ENCODE measurements at places on chromosomes 1 and 21.

DNA sequence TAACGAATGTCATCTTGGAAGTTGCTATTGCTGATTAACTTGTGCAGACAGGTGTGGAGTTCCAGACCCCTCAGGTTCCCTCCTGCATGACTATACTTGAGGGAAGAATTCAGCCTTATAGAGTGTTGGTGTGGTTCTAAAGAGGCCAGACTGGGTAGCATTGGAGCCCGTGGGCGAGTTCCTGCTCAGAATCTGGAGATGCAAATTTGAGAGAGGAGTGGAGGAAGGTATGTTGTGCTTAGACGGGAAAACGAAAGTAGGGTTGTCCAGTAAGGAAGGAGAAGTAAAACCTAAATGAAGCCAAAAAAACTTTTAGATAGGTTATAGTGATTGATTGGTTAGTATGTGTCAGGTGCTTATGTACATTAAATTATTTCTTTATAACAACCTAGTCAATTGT, 79.2 kb downstream of the ZNF326 start:
- DNase-seq, result no peak

GRCh38 chr1:3762151-3762872, 10.1 kb downstream of the CCDC27 start:
- no peak for DNase-seq

GRCh38 chr1:174818951-174819350, 180.8 kb upstream of the CACYBP start:
- DNase-seq, result no peak

GRCh38 chr1:37634244-37634991, at the start of gene RSPO1:
RSPO1 (minus strand) TSS chr1:37634892; CDS start chr1:37629661, 5,231 bp downstream.
- DNase-seq, result no peak

DNA sequence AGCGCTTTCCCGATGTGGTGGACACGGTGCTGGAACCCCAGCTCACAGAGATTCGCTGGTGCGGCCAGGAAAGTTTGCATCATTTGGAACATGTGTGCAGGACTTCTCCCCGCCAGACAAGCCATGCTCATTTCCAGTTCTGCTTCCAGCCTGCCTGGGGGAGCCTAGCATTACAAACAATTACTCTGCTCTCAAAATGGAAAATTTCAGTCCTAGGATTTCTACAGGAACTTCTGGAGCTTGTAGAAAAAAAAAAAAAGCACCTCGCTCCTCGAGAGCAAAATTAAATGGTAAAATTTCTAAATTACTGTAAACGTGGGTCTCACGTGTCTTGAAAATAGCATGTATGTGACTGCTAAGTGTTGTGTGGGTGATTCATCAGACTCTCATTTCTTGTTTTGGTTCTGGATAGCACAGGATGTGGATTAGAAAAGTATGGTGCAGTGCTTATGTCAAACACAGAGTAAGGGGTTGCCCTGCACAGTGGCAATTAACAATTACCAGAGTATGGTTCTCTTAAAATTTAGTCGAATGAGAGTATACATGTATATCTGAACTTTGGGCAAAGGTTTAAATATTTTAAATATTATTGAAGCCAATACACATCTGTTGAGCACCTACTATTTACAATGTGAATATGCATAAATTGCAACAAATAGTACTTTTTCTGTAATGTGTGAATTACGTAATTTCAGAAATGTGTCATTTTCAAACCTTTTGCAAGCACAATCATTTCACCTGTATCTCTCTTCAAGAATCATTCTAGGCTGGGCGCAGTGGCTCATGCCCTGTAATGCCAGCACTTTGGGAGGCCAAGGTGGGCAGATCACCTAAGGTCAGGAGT, 61.8 kb upstream of the PTGFRN start:
- no peak for DNase-seq

GRCh38 chr1:151147665-151148064, 1.2 kb upstream of the SEMA6C start:
- DNase-seq, result no peak

DNA sequence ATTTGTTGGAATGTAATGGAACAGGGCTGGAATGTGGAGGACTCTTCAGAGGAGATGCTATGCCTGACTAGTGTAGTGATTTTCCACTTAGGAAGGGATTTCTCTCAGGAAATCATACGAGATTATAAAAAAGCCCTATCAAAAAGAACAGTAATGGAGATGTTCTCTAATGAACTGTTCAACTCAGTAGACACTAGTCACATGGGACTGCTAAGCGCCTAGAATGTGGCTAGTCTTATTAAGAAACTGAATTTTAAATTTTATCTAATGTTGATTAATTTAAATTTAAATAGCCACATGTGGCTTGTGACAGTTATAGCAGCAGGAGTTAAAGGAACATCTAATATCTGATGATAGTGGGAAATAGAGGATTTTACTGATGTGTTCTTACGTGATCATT, 94.0 kb downstream of the SLC35F3 start:
- DNase-seq, result no peak

- DNase-seq, result no peak
Measured at GRCh38 chr1:55426156-55426555, 211.0 kb upstream of the USP24 start.

DNA sequence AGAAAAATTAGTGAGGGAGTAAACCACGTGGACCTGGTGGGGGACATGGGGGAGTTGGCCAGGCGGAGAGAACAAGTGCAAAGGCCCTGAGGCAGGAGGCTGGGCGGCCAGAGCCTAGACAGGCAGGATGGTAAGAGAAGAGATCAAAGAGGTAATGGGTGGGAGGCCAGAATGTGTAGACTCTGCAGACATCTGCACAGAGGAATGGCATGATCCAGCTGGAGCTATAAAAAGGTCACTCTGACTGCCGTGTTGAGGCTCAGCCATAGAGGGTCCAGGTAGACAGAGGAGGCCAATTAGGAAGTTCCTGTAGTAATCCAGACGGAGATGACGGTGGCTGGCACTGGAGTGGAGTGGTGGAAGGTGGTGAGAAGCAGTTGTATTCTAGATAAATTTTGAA, 3.6 kb downstream of the H6PD start:
- no peak for DNase-seq

DNA sequence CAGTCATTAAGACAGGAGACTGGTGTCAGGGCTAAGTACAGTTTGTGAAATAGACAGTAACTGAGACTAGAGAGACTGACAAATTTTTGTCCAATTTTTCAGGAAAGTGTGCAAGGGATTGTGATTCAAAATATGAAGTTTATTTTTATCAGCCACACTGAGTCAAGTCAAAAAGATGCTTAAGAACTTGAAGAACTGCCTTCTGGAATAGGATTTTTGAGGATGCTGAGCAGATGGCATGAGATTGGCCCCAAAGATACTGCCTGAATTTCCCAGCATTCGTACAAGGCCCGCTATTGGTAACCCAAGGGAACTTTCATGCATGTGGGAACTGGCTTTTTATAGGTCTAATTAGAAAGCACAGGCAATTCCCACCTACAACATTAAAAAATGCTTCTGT, 610.0 kb downstream of the LMO4 start:
- DNase-seq, result no peak

DNA sequence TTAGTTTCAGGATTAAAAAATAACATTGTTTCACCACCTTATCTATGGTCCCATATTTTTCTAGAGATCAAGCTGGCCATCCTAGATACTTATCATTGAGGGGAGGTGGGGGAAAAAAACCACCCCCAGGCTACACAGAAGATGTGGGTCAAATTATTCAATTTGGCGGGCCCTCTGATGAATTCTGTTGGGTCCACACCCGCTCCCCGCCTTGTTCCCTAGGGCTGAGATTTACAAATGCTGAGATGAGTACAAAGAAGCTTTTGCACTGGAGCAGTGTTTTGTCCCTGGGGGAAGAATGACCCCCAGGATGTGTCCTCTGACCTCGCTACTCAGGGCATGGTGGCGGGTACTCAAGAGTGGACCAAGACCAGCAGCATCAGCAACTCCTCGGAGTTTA, 246.9 kb upstream of the TMEM51 start:
- no peak for DNase-seq

DNA sequence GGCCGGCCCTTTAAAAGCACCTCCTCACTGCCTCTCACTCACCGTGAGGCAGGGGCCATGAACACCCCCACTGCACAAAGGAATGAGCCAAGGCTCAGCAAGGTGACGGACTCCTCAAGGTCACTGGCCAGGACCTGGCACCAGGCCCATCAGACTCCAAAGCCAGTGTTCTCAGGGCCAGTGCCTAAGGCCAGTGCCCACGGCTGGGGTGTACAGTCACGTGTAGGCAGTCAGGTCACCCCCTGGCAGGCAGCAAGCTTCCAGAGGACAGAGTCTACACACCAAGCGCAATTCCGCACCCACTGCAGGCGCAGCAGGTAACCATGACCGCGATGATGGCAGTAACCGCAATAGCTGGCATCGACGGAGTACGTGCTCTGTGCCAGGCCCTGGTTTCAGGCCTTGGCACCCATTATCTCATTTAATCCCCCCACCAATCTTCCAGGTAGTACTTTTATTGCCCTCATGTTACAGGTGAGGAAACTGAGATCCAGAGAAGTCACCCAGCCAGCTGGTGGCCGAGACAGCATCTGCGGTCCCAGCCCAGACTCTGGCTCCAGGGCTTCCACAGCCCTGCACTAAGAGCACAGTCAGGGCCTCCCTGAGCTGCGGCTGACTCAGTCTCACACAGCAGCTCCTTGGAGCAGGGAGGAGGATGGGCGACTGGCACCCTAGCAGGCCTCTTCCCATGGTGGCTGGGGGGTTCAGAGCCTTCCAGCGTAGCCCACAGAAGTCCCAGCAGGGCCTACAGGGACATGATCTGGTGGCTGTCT, 27.0 kb downstream of the RAP1GAP start:
- no peak for DNase-seq

- DNase-seq, result no peak
Measured at GRCh38 chr1:201842472-201843027, 13.6 kb downstream of the IPO9 start.

GRCh38 chr1:89008511-89008910, 14.2 kb downstream of the GBP3 start:
- no peak for DNase-seq

DNA sequence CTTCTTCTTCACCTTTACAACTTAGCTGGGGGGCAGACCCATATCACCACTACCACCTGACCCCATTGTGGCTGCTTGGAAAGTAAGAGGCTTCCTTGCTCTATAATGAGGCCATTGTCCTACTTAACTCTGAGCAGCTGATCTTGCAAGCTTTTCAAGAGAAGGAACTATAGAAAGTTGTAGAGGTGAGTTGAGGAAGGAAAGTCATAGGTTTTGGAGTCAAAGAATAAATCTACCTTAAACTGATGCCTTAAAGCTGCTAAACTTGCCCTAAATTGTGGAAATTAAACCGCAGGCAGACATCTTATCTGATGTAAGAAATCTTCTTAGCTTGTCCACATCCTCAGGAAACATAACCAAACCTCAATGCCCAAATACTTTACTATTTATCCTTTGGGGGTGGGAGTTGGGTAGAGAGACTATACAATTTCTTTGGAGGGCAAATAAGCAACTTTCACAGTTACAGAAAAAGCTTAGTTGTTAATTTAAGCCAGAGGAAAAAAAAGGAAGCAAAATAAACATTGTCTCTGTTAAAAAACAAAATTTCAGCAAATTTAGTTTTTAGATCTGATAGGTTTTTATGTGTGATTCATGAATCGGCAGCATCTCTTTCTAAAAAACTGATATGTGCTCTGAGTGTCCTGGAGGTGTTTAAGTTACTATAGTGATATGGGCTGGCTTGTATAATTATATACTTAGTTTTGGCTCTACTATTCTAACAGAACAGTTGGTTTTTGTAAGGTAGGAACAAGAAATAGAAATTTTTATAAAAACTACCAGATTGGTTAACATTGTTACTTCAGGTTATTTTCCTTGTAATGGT, 4.7 kb downstream of the IL23R start:
- no peak for DNase-seq

GRCh38 chr1:218717575-218717974, 372.4 kb downstream of the TGFB2 start:
- DNase-seq, result no peak

DNA sequence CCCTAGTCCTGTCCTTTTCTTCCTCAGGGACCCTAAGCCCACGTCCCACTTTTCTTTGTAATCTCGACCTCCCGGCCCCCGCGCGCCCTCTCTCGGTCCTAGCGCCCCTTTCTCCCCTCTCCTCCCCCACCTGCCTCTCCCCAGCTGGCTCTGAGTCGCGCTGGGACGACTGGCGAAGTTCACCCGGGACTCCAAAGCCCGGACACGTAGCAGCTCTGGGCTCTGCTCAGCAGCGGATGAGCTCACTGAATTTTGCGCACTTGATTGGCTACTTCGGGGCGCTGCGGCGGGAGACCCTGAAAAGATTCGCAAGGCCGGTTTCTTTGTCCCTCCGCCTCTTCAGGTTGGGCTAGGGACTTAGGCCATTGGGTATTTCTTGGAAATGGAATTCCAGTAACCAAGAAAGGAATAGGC, 16.3 kb upstream of the ACKR1 start:
- peak; percentile 33 for DNase-seq

- no peak for DNase-seq
Measured at GRCh38 chr1:39720094-39720999, 18.3 kb upstream of the PPIE start.

DNA sequence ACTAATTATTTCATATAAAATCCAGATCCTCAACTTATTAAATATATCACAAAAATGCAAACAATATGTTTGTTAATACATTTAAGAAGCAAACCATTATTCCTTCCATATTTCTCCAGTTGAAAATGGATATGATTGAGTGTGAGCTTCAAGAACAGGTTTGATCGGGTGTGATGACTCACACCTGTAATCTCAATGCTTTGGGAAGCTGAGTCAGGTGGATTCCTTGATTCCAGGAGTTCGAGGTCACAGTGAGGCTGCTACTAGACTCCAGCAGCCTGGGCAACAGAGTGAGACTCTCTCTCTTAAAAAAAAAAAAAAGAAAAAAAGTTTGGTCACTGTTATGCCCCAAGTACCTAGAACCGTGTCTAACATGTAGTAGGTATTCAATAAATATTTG, 42.9 kb upstream of the RRP15 start:
- no peak for DNase-seq
